Skeletal muscle cell (primary cell): ENCODE measurements at places on chromosomes 3 and 15.
A peak's percentile ranks its signal among the peaks of the same experiment; 100 is the strongest.

GRCh38 chr3:14199641-14200040 is 21.0 kb downstream of the LSM3 start:
- no peak for DNase-seq

DNA sequence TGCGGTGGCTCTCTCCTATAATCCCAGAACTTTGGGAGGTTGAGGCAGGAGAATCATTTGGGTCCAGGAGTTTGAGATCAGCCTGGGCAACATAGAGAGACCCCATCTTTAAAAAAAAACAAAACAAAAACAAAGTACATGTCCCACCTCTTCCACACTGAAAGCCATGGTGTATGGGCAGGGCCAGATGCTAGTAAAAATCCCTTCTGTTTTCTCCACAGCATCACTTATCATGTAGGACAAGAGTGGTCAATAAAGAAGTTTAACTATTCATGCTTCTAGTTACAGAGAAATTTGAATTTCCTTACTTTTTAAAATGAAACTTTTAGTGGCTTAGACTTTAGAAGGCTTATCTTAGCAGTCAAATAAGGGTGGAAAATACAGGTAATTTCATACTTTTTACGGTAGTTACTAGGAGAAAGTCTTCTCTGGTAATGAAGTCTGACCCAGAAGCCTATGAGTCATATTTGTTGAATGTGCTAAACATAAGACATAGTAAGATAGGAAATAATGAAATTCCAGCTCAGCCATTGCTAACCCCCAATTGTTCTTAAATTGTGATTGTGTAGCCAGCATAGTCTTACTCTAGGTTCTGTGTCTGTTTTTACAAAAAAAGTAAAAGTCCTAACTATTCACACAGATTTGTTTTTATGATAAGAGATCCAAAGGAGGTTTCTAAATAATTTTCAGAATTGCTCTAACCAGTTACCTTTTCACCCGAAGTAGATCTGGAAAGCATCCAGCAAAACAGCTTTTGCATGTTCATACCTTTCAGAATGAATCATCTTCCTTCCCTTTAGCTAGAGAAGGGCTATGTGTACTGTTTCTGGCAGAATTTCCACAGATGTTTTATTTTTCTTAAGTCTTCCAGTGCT is 16.4 kb upstream of the ZNF609 start:
- peak; percentile 60 for DNase-seq

DNA sequence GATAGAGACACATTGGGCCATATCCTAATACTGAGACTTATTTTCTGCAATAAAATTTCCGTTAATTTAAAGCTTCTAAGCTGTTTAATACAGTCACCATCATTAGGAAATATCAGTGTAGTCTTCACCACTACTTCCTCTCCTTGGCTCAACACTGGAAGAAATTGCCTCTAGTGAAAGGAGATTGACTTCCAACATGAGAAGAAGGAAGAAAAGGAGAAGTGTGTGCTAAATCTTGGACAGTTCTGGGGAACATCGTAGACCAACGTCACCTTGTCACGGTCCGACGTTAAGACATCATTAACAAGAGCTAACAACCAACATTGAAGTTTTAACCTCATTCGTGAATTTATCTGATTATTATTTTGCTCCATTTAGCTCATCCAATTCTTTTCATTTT is 987.0 kb upstream of the CFAP20DC start:
- no peak for DNase-seq

GRCh38 chr15:62773369-62774165 is 269.0 kb upstream of the TPM1 start:
- DNase-seq: no peak

- no peak for DNase-seq
Measured at GRCh38 chr15:65987100-65987499, 117.8 kb downstream of the RAB11A start.
